ENCODE measurements at places on chromosomes 5 and 9.

- no peak for DNase-seq
Measured at GRCh38 chr5:58040044-58040443, 419.8 kb downstream of the PLK2 start.

- DNase-seq = no peak
Measured at GRCh38 chr5:17330386-17330785, 113.0 kb downstream of the BASP1 start.

DNA sequence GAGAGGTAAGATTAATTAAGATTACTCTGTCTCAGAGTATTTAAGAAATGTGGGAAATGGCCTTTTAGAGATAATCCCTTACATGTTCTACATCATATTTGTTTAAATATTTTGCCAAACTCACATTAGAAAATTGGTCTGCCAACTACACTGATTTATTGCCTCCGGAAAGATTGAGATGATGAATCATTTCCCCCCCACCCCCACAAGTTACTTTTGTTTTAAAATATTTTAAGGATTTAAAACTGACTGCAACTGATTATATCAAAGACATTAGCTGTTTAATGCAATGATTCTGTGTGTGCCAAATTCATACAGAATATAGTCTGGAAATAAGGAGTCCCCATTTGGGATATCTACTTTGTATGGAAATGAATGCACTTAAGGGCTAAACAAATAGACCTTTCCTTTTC, 674.4 kb downstream of the PRR16 start:
- DNase-seq = no peak

- peak; percentile 81 for DNase-seq
Measured at GRCh38 chr9:2385746-2386145, 235.8 kb upstream of the VLDLR start.

GRCh38 chr5:54534191-54535004, 16.8 kb downstream of the SNX18 start:
- DNase-seq = no peak

GRCh38 chr5:41432481-41433253, 77.7 kb downstream of the PLCXD3 start:
- DNase-seq = no peak

GRCh38 chr9:93644397-93645088, 68.2 kb downstream of the PHF2 start:
- no peak for DNase-seq

DNA sequence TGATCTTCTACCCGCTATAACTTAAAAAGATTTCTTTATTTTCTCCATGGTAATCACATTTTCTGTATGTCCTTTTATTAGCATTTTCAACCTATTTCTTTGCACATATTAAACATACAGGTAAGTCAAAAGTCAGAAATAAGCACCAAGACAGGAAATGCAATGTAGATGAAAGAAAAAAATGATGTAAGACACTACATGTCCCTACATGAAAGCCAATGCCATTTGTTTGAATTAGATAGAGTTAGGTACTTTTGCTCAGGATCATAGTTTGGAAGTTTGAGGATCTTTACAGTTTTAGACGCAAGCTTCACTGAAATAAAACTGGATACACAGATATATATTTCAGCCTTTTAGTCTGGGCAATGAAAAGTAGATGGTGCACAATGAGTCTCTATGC, 453.1 kb upstream of the MEF2C start:
- no peak for DNase-seq

- DNase-seq = no peak
Measured at GRCh38 chr9:98317134-98317857, 61.8 kb upstream of the TBC1D2 start.

DNA sequence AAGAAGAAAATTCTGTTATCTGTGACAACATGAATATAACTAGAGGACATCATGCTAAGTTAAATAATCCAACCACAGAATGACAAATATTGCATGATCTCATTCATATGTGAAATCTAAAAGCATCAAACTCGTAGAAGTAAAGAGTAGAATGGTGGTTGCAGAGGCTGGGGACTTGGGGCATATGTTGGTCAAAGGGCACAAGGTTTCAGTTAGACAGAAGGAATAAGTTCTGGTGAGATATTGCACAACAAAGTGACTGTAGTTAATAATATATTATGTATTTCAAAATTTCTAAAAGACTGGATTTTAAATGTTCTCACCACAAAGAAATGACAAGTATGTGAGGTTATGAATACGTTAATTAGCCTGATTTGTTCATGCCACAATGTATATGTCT, 24.8 kb downstream of the GRIA1 start:
- DNase-seq = no peak

GRCh38 chr5:4418084-4418483, 722.0 kb upstream of the ADAMTS16 start:
- DNase-seq = no peak

DNA sequence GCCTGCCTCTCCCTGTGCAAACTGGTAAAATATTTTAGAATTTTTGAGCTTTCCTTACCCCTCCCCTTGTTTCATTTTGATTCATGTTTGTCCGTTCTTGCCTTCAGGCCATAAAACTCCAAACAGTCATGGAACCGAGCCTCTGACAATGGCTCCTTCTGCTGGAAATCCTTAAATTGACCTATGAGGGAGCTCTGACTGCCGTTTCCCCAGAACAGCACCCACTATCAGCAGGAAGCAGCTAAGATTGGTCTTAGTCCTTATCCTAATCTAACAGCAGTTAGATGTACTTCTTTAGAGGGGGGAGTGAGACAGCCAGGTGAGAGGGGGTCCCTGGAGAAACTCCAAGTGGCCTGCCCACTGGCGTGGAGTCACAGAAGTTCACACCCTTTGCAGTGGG, 106.7 kb downstream of the FAM174A start:
- DNase-seq = no peak

Data from NCI-H446 (cell line).